ENCODE measurements at places on chromosomes 13 and 19.

GRCh38 chr13:51481656-51482055 is 28.8 kb upstream of the INTS6 start:
- DNase-seq = no peak

GRCh38 chr13:73816702-73817101 is 317.5 kb downstream of the KLF12 start:
- DNase-seq = no peak

DNA sequence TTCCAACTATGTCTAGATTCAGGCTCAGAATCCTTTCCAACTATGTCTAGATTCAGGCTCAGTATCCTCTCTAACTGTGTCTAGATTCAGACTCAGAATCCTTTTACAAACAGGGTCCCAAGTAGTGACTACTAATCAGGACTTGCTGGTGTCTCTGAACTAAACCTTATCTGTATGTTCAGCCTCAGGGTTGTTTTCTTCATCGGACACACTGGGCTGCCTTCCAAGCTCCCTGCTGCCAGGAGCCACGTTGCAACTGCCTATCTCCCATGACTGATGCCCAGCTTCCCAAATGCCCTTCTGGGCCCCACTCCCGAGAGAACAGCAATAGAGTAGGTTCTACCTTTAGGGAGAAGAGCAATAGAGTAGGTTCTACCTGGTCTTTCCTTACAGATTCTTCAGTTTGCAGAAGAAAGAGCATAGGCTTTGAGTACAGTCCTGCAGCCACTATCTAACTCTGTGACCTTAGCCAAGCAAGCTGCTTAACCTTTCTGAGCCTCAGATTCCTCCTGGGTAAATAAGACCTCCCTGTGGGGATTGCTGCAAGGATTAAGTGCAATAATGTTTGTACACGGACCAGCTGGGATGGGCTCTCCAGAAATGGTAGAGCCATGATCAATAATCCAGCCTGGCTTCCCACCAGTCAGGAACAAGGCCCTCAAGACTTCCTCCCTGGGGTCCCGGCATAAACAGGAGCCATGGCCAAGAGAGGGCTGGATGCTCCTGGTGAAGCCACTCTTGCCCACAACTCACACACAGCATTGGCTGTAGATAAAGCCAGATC is 61.5 kb downstream of the ZIC5 start:
- DNase-seq = no peak

DNA sequence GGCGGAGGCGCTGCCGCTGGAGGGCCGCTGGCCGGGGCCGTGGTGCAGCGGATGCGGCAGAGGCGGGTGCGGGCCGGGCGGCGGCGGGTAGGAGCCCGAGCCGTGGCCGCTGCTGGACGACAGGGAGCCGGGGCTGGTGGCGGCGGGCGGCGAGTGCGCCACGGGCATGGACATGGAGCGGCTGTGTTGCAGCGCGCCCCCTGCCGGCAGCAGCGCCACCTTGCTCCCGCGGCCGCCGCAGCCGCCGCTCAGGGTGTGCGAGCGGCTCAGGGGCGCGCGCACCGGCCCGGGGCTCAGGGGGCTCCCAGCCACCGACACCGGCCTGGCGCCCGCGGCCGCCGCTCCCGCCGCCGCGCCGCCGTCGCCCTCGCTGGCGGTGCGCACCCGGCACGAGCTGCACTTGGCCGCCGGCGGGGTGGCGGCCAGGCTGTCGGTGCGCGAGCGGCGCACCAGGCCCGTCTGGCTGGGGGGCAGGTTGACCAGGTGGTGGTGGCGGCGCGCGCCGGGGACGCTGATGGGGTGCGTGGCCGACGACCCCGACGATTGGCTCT is 1.7 kb downstream of the IRS2 start:
- DNase-seq = peak; percentile 77
